ENCODE measurements at places on chromosomes 5 and 9.

DNA sequence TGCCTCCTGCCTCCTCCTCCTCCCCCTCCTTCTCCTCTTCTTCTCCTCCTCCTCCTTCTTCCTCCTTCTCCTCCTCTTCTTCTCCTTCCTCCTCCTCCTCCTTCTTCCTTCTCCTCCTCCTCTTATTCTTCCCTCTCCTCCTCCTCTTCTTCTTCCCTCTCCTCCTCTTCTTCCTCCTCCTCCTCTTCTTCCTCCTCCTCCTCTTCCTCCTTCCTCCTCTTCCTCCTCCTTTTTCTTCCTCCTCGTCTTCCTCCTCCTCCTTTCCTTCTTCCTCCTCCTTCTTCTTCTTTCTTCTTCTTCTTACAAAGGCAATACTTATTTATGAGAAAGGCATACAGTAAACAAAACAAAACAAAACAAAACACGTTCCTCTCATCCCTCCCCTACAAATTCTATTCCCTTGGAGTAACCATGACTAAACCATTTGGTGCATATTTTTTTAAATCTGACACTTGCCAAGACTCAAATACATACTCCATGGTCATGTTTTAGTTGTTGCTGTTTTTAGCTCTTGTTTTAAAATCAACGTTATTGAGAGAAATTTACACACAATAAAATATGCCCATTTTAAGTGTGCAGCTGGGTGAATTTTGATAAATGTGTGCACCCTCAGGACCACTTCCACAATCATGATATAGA is 135.6 kb downstream of the FOXD1 start:
- DNase-seq, result no peak

DNA sequence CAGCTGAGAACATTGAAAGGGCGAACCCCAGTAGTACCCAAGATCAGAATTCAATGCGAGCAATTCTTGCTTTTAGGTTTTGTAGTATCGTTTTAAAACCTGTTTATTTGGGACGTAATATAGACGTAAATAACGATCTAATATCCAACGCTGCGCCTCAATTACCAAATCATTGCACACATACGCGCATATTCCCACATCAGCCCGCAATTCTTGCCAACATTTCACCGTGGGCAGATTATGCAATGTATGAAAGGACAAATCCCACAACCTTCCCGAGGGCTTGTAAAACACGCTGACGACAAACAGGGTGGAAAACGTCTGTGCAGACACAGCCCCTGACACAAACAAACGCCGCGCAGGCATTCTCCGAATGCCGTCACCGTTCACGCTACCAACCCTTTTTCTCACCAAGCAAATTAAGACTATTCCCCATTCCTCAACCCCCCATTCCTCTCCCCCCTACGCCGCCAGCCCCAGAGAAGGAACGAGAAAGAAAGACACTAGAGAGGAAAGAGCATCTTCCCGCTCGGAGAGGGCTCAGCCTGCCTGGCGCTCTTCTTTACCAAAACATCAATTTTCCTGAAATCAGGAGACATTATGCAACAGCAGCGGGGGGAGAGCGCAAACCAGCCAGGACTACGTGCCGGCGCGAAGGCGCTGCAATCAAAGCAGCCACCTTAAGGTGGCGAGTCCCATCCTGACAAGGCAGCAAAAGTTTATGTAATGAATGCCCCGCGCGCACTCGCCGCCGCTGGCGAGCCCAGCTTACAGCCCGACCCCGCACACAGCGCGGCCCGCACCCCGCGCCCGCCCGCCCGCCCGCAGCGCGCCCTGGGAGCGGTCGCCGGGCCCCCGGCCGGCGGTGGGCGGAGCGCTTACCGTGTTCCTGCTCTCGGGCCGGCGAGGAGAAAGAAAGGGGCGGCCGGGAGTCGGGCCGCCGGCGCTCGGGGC is 597 bp downstream of the NFIL3 start:
- DNase-seq, result no peak

DNA sequence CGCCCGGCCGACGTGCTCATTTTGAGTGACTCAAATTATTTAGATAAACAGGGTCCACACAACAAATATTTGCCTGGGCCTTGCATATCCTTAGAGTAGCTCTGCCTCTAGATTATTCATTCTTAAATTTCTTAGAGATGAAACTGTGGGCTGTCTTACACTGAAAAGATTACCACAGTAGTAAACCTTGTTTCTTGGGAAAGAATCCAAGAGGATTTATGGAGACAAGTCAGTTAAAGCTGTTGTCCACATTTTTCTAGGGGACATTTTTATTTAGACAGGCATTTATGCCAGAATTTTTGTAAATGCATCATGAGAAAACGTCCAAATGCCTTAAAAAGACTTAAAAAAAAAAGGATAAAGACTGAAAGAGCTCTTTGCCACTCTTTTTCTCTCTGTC is 32.6 kb upstream of the RANBP3L start:
- DNase-seq, result no peak

GRCh38 chr5:108418197-108418596 is 36.3 kb upstream of the FBXL17 start:
- no peak for DNase-seq

- DNase-seq, result no peak
These were observed 124.1 kb downstream of the JAKMIP2 start for GRCh38 chr5:147658293-147658932.

DNA sequence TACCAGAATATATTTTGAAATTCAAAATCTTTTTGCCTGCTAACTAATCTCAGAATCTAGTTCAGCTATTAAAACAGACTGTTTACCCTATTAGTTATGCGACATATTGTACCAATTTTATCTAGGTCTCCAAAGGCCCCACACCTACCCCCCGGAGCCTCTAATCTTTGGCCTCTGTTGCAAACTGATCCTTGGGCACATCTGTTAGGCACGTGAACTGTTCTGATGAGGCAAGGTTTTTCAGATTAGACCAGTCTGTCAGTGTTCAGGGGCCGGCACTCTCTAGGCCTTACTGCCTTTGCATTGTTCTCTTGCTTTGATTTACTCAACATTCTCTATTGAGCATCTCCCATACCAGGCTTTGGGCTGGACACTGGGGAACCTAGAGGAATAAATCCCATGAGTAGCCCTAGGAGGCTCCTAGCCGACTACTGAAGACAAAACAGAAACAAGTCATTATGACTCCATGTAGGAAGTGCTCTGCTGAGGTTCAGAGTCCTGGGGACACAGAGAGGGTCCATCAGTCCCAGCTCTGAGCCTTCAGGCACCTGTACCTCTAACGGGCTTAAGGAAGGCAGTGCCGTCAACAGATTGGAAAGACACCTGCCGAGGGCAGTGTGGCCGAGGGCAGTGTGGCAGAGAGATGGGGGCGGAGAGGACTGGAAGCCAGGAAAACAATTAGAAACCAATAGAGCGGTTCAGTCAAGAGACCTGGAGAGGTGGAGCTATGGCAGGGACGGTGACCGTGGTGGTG is 245.1 kb downstream of the AOPEP start:
- DNase-seq, result no peak

DNA sequence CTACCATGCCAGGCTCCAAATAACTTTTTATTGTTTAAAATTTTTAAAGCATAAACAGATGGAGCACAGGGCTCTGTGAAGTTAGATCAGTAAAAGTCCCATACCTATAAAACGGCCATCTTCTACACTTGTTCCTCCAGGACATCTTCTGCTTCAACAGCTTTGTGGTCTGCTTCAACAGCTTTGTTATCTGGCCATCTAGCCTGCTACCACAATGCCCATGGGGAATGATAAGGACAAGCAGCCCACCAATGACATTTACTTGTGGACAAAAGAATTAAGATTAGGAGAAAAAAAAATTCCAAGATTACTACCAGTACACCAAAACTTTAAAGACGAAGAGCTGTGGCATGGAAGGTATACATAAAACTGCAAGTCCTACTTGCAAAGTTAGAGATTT is 2.2 kb upstream of the VPS13A start:
- no peak for DNase-seq

DNA sequence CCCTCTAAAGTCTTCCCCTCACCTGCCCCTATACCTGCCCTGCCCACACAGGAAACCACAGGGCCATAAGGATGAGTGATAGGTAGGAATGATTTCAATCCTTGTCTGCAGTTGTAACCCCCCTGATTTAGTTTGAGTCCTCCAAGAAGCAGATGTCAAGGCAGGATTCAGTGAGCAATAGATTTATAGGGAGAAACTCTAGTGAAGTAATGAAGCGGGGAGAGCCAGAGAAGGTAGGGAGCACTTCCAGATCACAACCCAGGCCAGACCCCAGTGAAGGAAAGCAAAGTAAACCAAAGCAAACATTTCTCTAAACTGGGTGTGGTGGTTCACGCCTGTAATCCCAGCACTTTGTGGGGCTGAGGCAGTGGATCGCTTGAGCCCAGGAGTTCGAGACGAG is 22.4 kb downstream of the ENC1 start:
- no peak for DNase-seq

DNA sequence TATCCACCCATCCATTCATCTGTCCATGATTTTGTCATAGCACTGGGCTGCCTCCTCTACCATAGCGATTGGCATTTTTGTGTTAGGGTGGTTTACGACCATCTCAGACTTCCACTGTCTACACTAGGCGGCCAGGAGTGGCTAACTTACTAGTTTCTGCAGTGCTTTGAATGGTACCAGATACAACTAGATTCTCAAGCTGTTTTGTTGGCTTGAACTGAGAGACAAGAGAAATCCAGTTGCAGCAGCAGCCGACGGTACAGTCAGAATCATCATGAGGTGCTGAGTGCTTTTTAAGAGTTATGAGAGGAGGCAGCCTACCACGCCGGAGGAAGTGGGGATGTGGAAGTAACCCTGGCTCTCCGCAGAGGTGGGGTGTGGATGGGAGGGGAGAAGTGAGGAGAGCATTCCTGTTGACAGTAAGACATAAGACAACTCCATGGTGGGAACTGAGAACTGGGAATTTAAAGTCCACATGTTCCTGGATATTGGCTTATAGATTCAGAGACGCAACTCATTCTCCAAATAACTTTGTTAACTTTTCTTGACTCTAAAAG is 27.9 kb downstream of the COL5A1 start:
- no peak for DNase-seq

DNA sequence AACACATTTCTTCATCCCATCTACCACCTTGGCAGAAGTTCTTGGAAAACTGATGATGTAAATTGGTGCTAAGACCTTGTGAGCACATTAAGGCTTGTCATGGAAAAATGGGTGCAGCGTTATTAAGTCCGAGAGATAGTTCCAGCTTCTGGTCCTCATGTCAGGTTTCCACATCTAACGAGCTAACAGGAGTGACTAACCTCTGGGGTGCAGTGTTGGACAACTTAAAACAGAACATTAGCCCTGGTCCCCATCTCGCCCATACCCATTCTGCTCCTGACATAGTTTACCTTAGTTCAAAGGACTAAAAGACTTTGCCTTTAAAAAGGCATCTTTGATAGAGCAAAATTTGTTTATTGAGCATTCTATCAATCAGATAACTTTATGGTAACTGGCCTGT is 128.0 kb downstream of the SLC1A3 start:
- DNase-seq, result no peak

GRCh38 chr9:125694478-125694877 is 12.5 kb downstream of the MAPKAP1 start:
- no peak for DNase-seq

- DNase-seq, result no peak
These were observed 404.0 kb downstream of the PDE4D start for GRCh38 chr5:59489551-59489950.

GRCh38 chr9:120259100-120259499 is 320.9 kb downstream of the CDK5RAP2 start:
- DNase-seq, result no peak

GRCh38 chr5:166507810-166508425 is 1783.5 kb upstream of the WWC1 start:
- DNase-seq, result no peak

GRCh38 chr5:34583167-34583566 is 73.0 kb upstream of the RAI14 start:
- DNase-seq, result no peak

DNA sequence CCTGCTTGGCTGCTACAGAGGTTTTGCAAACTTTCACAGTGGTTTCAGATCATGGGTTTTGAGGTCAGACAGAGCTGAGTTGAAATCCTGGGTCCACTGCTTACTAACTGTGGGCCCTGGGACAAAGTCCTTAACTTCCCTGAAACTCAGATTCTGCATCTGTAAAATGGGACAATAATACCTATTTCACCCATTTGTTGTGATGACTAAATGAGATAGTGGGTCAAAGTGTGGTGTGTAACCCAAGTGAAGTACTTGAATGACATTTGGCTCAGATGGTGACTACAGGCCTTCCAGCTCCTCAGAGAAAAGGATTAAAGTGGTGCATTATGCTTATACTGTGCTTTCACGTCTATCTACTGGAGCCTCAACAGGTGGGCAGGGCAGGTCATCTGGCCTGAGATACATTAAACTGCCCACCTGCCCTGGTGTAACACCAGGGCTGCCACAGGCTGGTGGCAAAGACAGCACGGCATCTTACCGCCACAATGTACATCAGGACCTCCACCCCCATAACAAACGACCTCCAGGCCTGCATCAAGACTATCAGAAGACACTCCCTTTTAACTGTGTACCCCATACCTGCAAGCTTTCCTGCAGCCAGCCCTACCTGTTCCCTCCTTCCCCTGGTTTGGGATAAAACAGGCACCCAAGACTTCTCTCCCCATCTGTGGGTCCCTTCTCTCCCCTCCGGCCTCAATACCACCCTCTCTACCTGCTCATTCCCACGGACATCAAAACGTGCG is 846 bp upstream of the TRAF1 start:
- DNase-seq, result no peak

- DNase-seq, result no peak
These were observed 832 bp downstream of the EIF4EBP3 start for GRCh38 chr5:140548300-140548688.

DNA sequence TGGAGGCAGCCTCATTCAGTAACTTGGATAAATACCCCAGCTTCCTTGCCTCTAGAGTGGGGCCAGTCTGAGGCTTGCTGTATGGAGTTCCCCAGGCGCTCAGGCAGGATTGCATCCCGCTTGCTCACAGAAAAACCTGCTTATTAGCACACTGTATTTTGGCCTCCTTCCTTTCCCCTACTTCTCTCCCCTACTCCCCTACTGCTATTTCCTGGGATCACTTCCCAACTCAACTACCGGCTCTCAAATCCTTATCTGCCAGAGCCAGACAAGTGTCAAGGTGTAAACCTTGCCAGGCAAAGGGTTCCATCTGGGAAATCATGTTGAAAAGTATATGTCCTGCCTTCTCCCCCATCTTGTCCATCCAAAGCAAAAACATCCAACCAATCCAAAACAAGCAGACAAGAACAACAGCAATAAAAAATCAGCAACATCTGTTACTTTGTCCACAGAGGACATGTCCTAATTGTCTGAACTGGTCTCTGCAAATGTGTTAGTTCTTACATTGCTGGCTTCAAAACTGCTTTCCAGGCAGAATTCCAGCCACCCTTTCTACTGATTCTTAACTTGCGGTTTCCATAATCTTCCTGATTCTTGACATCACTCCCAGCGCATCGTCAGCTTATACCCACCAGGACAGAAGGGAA is 164.1 kb upstream of the SEMA6A start:
- no peak for DNase-seq

All from T-helper 22 cell (primary cell).